Stimulated activated CD4-positive, alpha-beta T cell treated with anti-CD3 and anti-CD28 coated beads, Interleukin-15, amount 100 ng/mL, for 1 hour (primary cell): ENCODE measurements at places on chromosomes 13 and 19.

GRCh38 chr19:18666317-18666716 is 17.2 kb upstream of the CRTC1 start:
- DNase-seq: no peak

GRCh38 chr13:100680131-100680530 is 5.5 kb upstream of the TMTC4 start:
- no peak for DNase-seq

DNA sequence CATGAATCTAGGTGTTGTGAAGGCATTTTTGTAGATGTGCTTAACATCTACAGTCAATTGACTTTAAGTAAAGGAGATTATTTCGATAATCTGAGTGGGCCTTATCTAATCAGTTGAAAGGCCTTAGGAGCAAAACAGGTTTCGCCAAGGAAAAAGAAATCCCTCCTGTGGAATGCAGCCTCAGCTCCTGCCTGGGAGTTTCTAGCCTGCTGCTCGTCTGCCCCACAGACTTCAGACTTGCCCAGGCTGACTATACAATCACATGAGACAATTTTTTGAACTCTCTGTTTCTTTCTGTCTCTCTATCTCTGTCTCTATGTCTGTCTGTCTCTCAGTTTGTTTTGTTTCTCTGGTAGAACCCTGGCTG is 312.5 kb downstream of the OLFM4 start:
- DNase-seq: no peak

DNA sequence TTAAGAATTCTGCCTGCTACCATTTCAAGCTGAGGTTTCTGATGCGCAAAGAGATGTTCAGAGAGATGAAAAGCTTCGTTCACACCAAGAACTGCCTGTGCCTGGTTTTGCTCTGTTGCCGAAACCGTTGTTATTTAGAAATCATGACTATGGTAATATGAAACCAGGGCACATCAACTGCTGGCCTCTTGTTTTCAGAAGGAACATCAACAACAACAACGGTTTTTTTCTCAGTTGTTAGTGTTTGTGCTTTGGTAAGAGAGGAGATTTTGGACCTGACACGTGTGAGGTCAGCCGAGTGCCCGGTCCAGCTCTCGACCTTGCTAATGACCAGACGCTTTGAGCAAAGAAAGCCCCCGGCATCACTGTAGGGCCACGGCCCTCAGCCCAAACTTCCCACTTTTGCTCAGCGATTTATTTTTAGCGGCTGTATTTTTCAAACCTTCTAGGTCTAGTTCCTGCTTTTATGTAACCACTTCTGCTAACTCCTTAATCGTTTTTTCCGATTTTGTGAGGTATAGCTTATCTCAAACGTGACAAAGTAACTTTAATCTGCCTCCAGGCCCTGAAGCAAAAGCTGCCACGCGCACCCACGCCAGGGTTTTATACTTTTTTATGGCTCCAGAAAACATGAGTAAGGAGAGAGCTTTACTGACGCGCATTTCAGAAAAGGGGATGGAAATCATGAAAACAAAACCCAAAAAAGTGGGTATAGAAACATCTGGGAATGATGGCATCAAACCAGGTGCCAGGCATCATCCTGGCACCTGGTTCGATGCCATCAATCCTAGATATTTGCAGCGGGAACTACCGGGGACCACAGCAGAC is 42.0 kb downstream of the KLF2 start:
- DNase-seq: no peak

- no peak for DNase-seq
Observed at GRCh38 chr13:103291798-103292572, 225.8 kb upstream of the SLC10A2 start.

GRCh38 chr13:85816413-85816812 is 17.2 kb upstream of the SLITRK6 start:
- DNase-seq: no peak

DNA sequence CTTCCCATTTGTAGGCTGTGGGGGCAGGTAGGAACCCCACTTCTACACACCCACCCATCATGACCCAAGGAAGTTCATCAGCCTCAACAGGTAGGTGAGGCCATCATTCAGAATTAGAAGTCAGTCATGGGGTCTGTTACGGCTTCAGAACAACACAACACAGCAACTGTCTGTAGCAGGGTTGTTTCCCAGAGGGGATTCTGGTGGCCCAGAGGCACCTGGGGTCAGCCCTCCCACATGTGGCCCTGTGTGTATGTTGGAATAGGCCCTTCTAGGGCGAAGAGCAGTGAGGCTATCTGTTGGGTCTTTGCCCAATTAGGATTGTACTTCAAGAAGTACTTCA is 3.4 kb downstream of the IGFLR1 start:
- DNase-seq: no peak

DNA sequence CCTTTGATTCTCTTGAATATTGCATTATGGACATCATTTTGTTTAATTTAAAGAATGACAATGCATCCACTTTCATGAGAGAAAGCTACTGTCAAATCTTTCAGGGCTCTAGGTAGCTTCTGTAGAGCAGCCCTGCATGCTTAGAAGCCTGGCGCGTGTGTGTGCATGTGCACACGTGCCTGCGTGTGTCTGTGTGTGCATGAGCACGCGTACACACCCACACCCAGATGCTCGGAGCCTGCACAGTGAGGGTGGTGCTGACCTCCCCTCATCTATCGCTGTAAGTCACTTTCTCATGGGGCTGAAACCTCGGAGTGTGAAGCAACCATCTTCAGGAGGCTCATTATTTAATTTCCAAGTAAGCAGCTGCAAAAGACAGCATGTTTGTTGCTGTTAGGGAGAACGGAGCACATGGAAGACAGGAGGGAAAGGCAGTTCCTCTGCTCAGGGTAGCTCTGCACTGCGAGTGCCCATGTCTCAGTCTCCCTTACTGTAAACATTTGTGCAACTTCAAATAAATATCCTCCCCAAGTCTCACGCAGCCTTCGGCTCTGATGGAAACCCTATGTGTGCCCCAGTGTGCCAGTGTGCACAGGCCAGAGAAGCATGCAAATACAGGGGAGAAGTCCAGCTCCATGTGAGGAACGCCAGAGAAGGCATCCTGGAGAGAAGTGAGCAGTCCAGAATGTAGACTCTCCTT is 22.8 kb downstream of the TSHZ3 start:
- no peak for DNase-seq
